ENCODE measurements at places on chromosomes 11 and 22.

DNA sequence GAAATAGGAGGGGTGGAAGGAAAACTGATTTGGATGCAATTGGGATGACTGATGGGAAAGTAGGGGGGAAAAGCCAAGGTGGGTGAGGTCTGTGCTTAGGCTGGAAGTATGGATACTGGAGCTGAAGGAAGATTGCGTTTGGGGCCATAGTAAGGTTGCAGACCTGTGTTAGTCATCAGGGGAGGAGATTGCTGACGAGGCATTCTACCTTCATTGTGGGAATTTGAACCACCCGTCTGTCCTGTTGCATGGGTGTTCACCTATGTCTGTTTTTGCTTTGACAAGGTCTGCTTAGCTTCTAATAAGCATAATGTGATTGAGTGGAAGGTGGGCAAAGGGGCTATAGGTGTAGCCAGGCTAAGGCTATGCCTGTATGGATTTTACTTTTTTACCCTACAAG, 323.8 kb downstream of the BLID start:
- no peak for DNase-seq

DNA sequence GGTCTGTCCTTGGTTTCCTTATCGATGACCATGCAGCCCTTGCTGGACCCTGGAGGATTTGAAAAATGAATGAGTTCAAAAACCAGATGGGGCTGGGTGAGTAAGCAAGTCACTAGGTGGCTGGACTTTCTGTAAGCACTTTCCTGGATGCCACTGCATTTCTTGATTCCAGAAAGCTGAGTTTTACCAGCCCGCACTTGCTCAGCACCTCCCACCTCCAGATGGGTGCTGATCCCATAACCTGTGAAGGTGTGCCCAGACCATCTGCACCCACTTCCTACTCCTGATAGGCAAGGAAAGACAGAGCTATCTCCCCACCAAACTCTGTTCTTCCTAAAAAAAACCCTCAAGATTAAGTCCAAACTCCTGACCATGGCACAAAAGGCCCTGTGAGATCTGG, 21.1 kb downstream of the ASCC2 start:
- DNase-seq = no peak

GRCh38 chr11:111698852-111699559, 67.2 kb downstream of the PPP2R1B start:
- DNase-seq = no peak

DNA sequence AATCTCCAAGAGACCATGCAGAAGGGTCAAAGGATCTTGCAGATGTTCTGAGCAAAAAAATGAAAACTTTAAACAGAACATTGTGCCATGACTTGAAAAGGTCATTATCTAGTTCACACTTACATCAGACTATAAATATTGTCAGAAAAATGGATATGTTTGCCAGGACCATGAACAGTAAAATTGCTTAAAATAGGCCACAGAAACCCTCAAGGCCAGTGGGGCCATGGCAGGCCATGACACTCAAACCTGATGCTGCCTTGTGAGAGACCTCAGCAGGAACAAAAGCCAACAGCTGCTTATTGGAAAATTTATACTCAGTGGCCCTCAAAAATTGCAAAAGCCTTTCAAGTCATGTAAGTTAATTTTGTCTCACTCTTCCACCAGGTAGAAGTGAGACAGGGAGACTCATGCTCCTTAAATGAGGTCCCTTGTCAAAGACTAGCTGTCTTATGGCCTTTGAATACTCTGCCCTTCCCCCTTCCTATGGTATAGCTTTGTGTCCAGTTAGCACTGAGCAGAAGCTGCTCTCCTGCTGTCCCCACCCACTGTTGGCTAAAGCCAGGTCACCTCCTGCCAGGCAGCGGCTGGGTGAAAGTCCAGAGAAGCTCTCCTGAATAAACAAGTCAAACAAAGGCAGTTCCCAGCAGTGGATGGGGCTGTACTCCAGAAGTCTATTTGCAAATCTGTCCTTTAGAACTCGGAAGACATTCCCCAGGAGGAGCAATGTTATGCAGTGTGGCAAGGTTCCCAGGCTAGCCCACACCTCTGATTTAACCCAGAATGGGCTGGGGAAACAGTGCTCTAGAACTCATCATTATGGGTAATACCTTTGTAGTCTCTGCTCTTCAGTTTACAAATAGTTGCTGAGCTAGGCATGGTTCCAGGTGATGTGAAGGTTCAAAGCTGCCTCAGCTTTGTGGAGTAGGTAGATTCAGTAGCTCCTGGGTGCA, 21.4 kb downstream of the ADM start:
- DNase-seq = no peak

- no peak for DNase-seq
Observed at GRCh38 chr11:65087216-65087615, 3.2 kb downstream of the ZFPL1 start.
